ENCODE measurements at places on chromosomes 12 and 14. TPM values are rescaled to one million over a fixed set of nuclear protein-coding genes. Genes with fewer than 3 reads are reported as not detected.

RTL1 gene
- not detected for total RNA-seq

FGF23 gene
- total RNA-seq: not detected

LTBP2 gene
- total RNA-seq: 210 TPM

POLE2 gene
- total RNA-seq: 14.2 TPM

KLRG1 gene
- 0.43 TPM for total RNA-seq

NTN4 gene
- total RNA-seq: 51.9 TPM

DAO gene
- total RNA-seq: not detected

KRT6A gene
- not detected for total RNA-seq

TSPAN8 gene
- total RNA-seq: 0.43 TPM

SOX5 gene
- 13.8 TPM for total RNA-seq

ALX1 gene
- 0.64 TPM for total RNA-seq

ITFG2 gene
- 21.2 TPM for total RNA-seq

ACOT4 gene
- 1.7 TPM for total RNA-seq

LTB4R2 gene
- total RNA-seq: 3.9 TPM

TAS2R13 gene
- total RNA-seq: 3.9 TPM

PPFIA2 gene
- 4.7 TPM for total RNA-seq

UNC79 gene
- under 0.01 TPM for total RNA-seq

TMEM119 gene
- 186 TPM for total RNA-seq

HOTAIR gene
- 3.2 TPM for total RNA-seq

PZP gene
- total RNA-seq: not detected

CCDC177 gene
- total RNA-seq: not detected

B4GALNT3 gene
- under 0.01 TPM for total RNA-seq

LDHB gene
- total RNA-seq: 525 TPM

ACSM4 gene
- total RNA-seq: not detected

APOF gene
- not detected for total RNA-seq

DRAM1 gene
- 95.7 TPM for total RNA-seq

KLRC3 gene
- not detected for total RNA-seq

AMDHD1 gene
- total RNA-seq: not detected

SRRM4 gene
- total RNA-seq: not detected

SYT1 gene
- 3.9 TPM for total RNA-seq

PMEL gene
- 1.3 TPM for total RNA-seq

MPHOSPH9 gene
- 61.3 TPM for total RNA-seq

CSRNP2 gene
- 23.2 TPM for total RNA-seq

SERPINA9 gene
- not detected for total RNA-seq

CBX5 gene
- 68.7 TPM for total RNA-seq

EPS8 gene
- 79.9 TPM for total RNA-seq

GUCY2C gene
- not detected for total RNA-seq

MAP3K9 gene
- under 0.01 TPM for total RNA-seq

STYK1 gene
- total RNA-seq: 0.86 TPM

WSCD2 gene
- under 0.01 TPM for total RNA-seq

GALNT8 gene
- total RNA-seq: under 0.01 TPM

CRIP2 gene
- 8.6 TPM for total RNA-seq

KSR2 gene
- total RNA-seq: not detected

KRT73 gene
- not detected for total RNA-seq

ITGB7 gene
- total RNA-seq: under 0.01 TPM

GPD1 gene
- under 0.01 TPM for total RNA-seq

C12orf56 gene
- 0.86 TPM for total RNA-seq

MYBPC1 gene
- not detected for total RNA-seq

IGF1 gene
- total RNA-seq: under 0.01 TPM

IFT43 gene
- 37.4 TPM for total RNA-seq

GRIP1 gene
- 0.32 TPM for total RNA-seq
